ENCODE measurements at places on chromosomes 6 and 20.

GRCh38 chr6:136609873-136610706, 59.9 kb upstream of the MAP7 start:
- no peak overlapping the region for H3K4me3 ChIP-seq
- DNase-seq, result no peak
- no peak overlapping the region for H3K27ac ChIP-seq
- peaks cover 27% of the 10 kb centered on the region for H3K36me3 ChIP-seq
- no peaks in the 10 kb centered on the region for H3K27me3 ChIP-seq

- no peak for DNase-seq
- H3K27me3 ChIP-seq, result peaks cover 75% of the 10 kb centered on the region
- no peak overlapping the region for H3K4me3 ChIP-seq
- no peaks in the 10 kb centered on the region for H3K4me1 ChIP-seq
- no peaks in the 10 kb centered on the region for H3K36me3 ChIP-seq
Measured at GRCh38 chr6:138078491-138078890, 28.7 kb downstream of the PERP start.

DNA sequence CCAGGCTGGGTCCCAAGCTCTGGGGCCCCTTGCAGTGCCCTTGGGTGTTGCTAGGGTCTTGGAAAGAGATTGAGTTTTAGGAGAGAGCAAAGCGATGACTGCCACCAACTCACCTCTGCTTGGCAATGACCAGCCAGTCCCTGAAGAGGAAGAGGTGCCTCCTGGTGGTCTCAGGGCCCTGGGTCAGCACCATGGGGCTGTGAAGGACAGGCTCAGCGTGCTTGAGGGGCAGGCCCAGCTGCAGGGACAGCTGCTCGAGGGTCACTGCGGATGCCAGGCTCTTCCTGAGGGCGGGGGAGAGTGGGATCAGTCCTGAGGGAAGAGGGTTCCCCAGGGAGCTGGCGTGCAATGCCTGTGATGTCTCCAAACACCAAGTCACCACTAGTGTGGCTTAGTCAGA, 50.8 kb upstream of the TAGAP start:
- peaks cover 37% of the 10 kb centered on the region for H3K4me1 ChIP-seq
- DNase-seq, result no peak
- no peak overlapping the region for H3K4me3 ChIP-seq
- H3K36me3 ChIP-seq, result peaks cover 8% of the 10 kb centered on the region
- H3K27me3 ChIP-seq, result no peaks in the 10 kb centered on the region

DNA sequence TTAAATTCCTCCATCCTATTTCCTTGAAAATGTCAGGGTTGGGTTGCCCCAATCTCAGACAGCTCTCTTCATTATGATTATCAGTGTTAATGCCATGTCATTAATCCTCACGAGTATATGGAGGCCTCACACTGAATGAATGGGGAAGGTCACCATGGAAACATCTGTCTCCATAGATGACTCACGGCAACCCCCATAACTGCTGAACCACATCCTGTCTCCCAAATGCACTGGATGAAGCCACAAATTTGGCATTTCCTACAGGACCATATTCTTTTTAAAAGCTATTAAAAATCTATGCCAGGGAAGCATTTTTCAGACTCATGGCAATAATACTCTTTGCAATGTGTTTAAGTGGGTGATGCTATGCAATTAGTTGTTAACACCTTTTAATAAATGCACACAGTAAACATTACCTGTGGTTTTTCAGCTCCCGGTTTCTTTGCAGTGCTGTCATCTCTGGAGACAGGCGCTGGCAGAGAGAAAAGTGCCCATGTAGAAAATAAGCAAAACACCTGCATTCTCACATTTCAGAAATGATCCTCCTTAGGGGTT, 80.1 kb upstream of the PTPRK start:
- no peak overlapping the region for H3K4me3 ChIP-seq
- no peaks in the 10 kb centered on the region for H3K36me3 ChIP-seq
- no peak for DNase-seq
- H3K27me3 ChIP-seq, result no peaks in the 10 kb centered on the region
- H3K4me1 ChIP-seq, result no peaks in the 10 kb centered on the region
- H3K27ac ChIP-seq, result no peak overlapping the region

DNA sequence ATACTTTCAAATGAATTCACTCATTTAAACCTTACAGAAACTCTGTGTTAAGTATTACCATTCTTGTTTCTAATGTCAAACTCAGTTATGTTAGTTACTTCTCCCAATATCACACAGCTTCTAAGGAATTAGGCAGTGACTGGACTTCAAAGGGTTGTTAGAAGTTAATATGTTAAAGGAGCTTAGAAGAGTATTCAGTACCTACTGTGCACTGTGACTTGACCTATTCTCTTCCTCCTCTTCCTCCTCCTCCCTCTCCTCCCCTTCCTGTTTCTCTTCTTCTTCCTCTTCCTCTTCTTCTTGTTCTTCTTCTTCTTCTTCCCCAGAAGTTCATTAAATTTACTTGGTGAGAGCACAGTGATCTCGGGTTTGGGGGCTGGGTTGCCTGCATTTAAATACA, 325.6 kb upstream of the SLC35B3 start:
- H3K4me1 ChIP-seq, result no peaks in the 10 kb centered on the region
- no peaks in the 10 kb centered on the region for H3K27me3 ChIP-seq
- no peak overlapping the region for H3K4me3 ChIP-seq
- no peak for DNase-seq

DNA sequence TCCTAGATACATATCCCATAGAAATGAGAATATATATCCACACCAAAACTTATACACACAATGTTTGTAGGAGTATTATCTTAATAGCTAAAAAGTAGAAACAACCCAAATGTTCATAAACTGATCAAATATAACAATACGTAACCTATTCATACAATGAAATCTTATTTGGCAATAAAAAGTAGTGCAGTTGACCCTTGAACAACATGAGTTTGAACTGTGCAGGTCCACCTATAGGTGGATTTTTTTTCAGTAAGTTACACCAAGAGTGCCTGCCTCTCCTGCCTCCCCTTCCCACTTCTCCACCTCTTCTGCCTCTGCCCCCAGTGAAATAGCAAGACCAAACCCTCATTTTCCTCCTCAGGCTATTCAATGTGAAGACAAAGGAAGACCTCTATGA, 95.2 kb downstream of the AHI1 start:
- no peaks in the 10 kb centered on the region for H3K4me1 ChIP-seq
- no peak for DNase-seq
- no peak overlapping the region for H3K27ac ChIP-seq

DNA sequence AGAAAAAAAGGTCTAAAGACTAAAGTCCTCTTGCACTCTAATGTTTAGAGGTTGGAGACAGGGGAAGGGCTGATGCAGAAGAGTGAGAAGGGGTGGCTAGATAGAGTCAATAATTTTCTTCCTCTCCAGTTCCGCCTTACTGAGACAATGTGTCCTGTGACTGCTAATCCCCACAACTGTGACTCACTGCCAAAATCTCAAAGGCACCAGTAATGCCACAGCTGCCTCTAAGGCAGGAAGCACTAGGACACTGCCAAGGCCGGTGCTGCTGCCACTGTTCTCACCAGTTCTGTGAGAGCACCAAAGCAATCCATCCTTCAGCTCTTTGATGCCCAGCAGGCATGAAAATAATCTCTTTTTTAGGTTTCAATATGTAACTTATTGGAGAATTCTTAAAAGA, 701.9 kb upstream of the MAP3K7 start:
- H3K27ac ChIP-seq, result no peak overlapping the region
- H3K4me1 ChIP-seq, result no peaks in the 10 kb centered on the region
- no peak overlapping the region for H3K4me3 ChIP-seq

DNA sequence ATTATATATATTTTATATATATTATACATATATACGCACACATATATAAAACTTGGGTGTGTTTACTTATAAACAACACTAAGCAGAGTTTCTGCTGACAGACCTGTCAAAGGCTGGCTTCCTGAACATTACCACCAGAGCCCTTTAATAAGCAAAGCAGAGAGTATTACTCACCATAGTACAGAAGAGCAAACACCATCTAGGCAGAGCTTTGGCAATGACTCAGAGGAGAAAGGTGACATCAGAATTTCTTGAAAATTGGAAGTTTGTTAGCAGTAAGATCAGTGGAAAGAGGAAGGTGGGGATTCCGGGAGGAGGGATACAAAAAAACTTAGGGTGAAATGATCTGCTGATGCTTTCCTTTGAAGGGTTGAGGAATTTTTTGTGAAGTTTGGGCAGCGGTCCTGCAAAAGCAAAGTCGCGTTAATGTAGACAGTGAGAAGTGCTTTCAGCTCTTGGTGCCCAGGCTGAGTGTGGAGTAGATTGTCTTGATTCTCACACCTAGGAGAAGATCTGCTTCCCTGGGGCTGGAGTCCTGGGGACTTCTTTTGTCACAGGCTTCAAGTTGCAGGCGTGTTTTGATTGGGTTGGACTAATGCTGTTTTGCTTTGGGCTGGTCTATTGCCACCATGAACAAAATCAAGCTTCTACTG, 109.6 kb upstream of the BACH2 start:
- DNase-seq, result no peak
- no peaks in the 10 kb centered on the region for H3K27me3 ChIP-seq
- peaks cover 41% of the 10 kb centered on the region for H3K4me1 ChIP-seq
- H3K4me3 ChIP-seq, result peak overlapping the region; percentile 15
- H3K36me3 ChIP-seq, result peaks cover 7% of the 10 kb centered on the region

DNA sequence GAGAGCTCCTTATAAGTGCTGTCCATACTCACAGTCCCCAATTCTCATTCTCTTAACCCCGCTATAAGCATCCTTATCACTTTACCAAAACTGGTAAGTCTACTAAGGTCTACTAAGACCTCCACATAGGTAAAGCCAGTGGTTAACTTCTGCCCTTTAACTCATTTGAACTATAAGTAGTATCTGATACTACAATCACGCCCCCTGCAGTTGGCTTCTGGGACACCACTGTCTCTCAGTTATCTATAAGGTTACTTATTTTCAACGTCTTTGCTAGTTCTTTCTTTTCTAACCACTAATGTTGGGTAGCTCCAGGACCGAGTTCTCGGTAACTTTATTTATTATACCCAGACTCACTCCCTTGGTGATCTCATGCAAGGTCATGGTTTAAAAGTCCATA, 142.6 kb downstream of the ARHGAP18 start:
- no peaks in the 10 kb centered on the region for H3K27me3 ChIP-seq
- H3K36me3 ChIP-seq, result no peaks in the 10 kb centered on the region
- no peaks in the 10 kb centered on the region for H3K4me1 ChIP-seq
- no peak for DNase-seq

DNA sequence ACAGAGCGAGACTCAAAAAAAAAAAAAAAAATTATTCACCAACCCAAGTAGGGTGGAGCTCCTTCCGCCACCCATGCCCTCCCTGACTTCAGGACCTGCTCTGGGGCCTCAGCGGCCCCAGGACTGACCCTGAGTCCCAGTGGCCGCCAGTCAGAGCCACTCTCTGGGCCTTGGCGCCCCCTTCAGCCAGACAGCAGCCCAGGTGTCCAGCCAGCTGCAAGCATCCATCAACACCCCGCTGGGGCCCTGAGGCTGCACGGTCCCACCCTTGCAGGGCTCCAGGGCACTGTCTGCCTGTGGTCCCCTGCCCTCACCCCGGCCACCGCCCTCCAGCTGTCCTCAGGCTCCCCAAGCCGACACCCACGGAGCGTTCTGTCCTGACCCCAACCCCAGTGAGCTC, 11.4 kb upstream of the KCNQ2 start:
- H3K27ac ChIP-seq, result no peak overlapping the region
- H3K4me1 ChIP-seq, result peaks cover 5% of the 10 kb centered on the region
- no peak for DNase-seq
- H3K27me3 ChIP-seq, result peaks cover 58% of the 10 kb centered on the region

GRCh38 chr20:1778338-1778737, 116.9 kb upstream of the SIRPA start:
- H3K4me3 ChIP-seq, result no peak overlapping the region
- DNase-seq, result no peak
- H3K36me3 ChIP-seq, result peaks cover 2% of the 10 kb centered on the region
- H3K27ac ChIP-seq, result no peak overlapping the region
- H3K27me3 ChIP-seq, result peaks cover 36% of the 10 kb centered on the region

DNA sequence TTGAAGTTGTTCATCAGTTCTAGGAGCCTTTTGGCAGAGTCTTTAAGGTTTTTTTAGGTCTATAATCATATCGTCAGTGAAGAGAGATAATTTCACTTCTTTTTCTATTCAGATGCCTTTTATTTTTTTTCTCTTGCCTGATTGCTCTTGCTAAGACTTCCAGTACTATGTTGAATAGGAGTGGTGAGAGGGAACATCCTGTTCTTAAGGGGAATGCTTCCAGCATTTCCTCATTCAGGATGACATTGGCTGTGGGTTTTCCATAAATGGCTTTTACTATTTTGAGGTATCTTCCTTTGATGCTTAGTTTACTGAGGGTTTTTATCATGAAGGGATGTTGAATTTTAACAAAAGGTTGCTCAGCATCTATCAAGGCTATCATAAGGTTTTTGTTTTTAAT, 109.5 kb downstream of the CLVS2 start:
- H3K27me3 ChIP-seq, result no peaks in the 10 kb centered on the region
- no peaks in the 10 kb centered on the region for H3K4me1 ChIP-seq
- DNase-seq, result no peak
- no peak overlapping the region for H3K27ac ChIP-seq

DNA sequence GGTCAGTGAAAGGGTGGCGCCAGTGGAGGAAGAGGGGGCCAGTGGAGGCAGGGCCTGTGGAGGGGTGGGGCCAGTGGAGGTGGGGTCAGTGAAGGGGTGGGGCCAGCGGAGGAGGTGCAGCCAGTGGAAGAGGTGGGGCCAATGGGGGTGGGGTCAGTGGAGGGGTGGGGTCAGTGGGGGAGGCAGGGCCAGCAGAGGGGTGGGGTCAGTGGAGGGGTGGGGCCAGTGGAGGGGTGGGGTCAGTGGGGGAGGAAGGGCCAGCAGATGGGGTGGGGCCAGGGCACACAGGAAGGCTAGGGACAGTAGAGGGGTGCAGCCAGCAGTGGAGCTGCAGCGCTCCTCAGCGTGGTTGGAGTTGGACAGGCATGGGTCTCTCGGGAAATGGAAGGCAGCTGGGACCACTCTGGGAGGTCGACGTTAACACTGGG, 18.7 kb downstream of the ADRM1 start:
- DNase-seq, result no peak
- H3K4me1 ChIP-seq, result no peaks in the 10 kb centered on the region

GRCh38 chr6:152723398-152723797, 25.7 kb downstream of the MYCT1 start:
- DNase-seq, result no peak
- H3K4me1 ChIP-seq, result no peaks in the 10 kb centered on the region
- no peaks in the 10 kb centered on the region for H3K36me3 ChIP-seq
- no peak overlapping the region for H3K4me3 ChIP-seq
- H3K27me3 ChIP-seq, result peaks cover 63% of the 10 kb centered on the region

GRCh38 chr20:9331707-9332435, 182.5 kb upstream of the LAMP5 start:
- no peak overlapping the region for H3K4me3 ChIP-seq
- H3K27ac ChIP-seq, result no peak overlapping the region
- no peak for DNase-seq
- H3K27me3 ChIP-seq, result no peaks in the 10 kb centered on the region

- H3K27me3 ChIP-seq, result no peaks in the 10 kb centered on the region
- DNase-seq, result no peak
- H3K27ac ChIP-seq, result peak overlapping the region; percentile 98
- peak overlapping the region; percentile 90 for H3K4me3 ChIP-seq
Measured at GRCh38 chr20:58888521-58889333, 36.2 kb downstream of the GNAS start.

- no peak overlapping the region for H3K27ac ChIP-seq
- no peaks in the 10 kb centered on the region for H3K27me3 ChIP-seq
- H3K4me1 ChIP-seq, result peaks cover 8% of the 10 kb centered on the region
- no peak for DNase-seq
Measured at GRCh38 chr6:3031857-3032640, 32.4 kb downstream of the NQO2 start.

- peak overlapping the region; percentile 88 for H3K27ac ChIP-seq
- no peaks in the 10 kb centered on the region for H3K27me3 ChIP-seq
- peaks cover 24% of the 10 kb centered on the region for H3K36me3 ChIP-seq
- H3K4me1 ChIP-seq, result peaks cover 64% of the 10 kb centered on the region
- peak overlapping the region; percentile 78 for H3K4me3 ChIP-seq
- DNase-seq, result no peak
Measured at GRCh38 chr6:107712665-107713551, 111.2 kb downstream of the SCML4 start.

Measured in central memory CD8-positive, alpha-beta T cell (primary cell).